Adipocyte (in vitro differentiated cells): ENCODE measurements at places on chromosomes 6 and 20.

GRCh38 chr6:118877806-118878205, 16.1 kb upstream of the ASF1A start:
- no peak for DNase-seq

DNA sequence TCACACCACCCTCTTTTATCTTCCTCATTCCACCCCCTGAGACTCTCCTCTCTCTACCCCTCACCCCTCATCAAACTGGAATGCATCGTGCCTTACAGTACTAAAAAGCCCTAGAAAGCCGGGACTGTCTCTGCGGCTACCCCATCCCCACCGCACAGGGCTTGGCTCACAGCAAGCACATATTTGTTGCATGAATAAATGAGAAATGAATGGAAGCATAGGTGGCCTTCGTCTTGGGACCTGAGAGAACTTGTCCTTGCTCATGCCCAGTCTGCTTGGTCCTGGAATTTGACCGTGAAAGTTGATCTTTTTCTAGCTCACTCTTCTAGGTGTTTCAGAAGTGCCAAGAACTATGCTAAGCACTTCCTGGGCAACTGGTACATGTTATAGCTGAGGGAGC, 53.3 kb downstream of the APCDD1L start:
- no peak for DNase-seq

DNA sequence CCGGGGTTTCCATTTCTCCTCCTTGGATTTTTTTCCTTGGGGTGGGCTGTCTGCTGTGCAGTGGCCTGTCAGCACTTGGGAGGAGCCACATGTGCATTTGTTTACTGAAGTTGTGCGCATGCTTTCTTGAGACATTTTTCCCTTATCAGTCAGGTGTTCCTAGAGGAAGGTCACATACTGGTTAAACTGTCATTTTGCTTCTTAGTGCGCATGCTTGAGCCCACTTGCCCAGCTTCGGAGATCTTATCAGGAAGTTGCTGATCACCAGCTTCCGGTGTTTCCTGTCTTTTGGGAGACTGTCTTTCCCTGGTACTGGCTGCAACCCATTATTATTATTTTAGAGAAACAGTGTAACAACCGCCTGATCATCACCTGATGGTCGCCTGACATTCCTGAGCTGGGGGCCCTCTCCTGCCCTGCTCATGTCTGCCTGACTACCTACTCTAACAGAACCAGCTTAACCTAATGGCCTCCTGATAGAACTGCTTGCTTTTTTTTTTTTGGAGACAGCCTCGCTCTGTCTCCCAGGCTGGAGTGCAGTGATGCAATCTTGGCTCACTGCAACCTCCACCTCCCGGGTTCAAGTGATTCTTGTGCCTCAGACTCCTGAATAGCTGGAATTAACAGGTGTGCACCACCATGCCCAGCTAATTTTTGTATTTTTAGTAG, 378 bp upstream of the ERVFRD-1 start:
- DNase-seq: no peak

DNA sequence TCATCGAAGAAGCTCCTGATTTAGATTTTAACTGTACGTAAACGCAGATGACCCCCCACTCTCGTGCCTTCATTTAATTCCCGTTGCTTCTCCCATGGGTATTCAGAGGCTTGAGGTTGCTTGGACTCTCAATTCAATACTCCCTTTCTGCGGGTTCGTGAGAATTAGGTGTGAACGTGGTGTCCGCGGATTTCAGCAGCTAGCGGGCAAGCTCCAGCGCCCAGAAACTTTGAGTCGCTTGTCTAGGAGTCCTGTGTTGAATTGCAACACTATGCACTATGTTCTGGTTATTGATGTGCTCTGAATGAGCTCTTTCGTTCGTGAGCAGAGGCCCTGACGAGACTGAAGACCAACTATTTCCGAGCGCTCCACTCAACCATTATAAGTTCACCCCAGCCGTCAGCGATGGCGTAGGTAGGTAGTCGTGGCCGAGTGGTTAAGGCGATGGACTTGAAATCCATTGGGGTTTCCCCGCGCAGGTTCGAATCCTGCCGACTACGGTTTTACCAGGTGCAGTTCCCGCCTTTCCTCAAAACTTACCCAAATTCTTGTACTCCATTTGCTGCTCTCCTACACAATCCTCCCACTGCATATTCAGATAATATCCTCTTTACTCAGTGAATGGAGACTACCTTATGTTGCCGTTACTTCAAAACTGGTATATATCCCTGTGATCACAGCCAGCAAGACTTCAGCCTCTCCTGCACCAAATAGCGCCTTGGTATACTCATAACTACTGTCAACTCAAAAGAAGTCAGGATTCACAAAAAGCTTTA, 72.6 kb upstream of the ZNF184 start:
- DNase-seq: peak; percentile 23

GRCh38 chr6:28393912-28394662, 5.5 kb downstream of the ZSCAN12 start:
- DNase-seq: peak; percentile 22
